Mucosa of descending colon (tissue), 3 donors: ENCODE measurements at places on chromosomes 12 and 14. TPM values are rescaled to one million over a fixed set of nuclear protein-coding genes. Genes with fewer than 3 reads are reported as not detected.
A peak's percentile ranks its signal among the peaks of the same experiment; 100 is the strongest.

Gene CLEC1A
- 2.8 TPM for total RNA-seq

Gene KLHL33
- 0.27 TPM for total RNA-seq

Gene NANOG
- total RNA-seq, result not detected

Gene TIMM9
- total RNA-seq, result 22.2 TPM

- DNase-seq, result no peak
These were observed 10.7 kb upstream of the LYZ start for GRCh38 chr12:69337311-69338090.

GRCh38 chr14:58865514-58866281 is 227.9 kb downstream of the DACT1 start:
- no peak for DNase-seq

GRCh38 chr14:48454887-48455286 is 779.5 kb upstream of the MDGA2 start:
- DNase-seq, result no peak

DNA sequence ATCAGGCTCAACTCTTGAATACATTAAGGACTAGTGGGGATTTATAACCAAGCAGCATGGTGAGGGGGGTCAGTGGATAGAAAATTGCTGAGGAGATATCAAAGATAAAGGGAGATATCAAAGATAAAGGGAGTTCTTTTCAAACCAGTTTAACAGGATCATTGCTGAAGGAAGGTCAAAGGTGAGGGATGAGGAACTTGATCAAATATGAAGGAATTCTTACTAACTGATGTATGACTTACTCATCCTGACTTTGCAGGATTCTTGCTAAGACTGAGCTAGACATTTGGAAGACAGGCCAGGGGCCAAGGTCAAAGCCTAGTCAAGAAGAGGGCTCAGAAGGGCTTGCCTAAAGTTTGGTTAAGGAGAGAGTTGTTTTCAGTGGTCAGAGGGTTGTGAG is 4.8 kb downstream of the ABHD4 start:
- DNase-seq, result no peak

DNA sequence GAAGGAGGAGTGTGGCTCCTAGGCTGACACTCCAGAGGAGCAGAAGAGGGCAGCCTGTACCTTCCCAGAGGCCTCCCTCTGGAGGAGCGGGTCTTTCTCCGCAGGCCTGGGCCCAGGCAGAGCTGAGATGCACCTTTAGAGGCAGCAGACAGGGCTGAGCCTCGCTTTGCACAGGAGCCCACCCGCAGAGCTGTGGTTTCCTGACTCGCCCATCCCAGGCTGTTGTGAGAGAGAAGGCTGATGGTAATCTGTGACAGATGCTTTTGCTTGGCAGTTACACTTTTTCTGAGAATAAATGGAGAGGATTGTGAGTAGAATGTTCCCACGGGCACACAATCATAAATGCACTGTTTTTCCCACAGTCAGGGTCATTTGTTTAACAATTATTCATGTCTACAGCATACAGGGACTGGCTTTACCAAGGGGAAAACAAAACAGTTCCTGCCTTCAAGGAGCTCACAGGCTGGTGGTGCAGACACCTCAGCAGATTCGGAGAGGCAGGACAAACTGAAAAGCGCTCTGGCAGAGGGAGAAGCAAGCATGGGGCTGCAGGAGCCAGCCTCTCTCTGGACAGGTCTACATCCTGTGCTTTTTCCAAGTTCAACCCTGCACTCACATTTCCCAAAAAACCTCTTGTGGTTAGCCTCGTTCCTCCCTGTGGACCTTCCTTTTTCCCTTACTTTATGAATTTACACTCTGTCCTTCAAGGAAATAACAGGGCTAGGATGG is 13.9 kb downstream of the EVL start:
- DNase-seq, result peak; percentile 78

GRCh38 chr12:61546296-61546695 is 713.9 kb upstream of the USP15 start:
- no peak for DNase-seq
